NCI-H1436 (cell line): ENCODE measurements at places on chromosomes 2 and 18.

- no peak for DNase-seq
Observed at GRCh38 chr2:108889907-108890306, 99.1 kb downstream of the EDAR start.

- DNase-seq = no peak
Observed at GRCh38 chr2:46134531-46135227, 162.5 kb upstream of the EPAS1 start.

DNA sequence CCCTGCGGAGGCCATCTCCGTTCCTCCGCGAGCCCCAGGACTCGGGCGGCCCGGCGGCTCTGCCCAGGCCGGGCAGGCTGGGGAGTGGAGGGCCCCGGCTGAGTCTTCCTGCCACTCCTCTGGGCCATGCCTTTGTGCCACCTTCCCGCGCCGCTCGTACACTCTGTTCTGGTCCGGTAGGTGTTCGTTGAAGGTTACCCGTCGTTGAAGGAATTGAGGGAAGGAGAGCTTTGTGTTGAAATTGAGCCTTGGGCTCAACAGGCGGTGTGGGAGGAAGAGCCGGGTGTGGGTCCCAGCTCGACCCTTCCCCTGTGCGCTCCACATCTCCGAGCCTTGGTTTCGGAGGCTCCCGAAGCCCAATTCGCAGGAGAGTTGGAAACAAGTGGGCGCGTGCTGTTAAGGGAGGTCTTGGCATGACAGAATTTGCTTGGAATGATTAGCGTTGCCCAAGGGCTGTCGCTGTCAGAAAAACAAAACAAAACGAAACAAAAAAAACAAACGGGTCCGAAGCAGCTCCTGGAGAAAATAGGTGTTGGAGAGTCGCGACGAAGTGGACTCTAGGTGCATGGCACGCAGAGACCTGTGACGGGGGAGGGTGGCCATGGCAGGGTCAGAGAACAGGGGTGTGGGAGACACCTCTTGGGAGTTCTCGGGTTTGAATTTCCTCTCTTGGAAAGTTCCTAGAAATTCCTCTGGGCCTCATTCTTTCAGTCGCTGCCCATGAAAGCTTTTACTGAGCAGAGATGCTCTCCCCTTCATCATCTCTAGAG lies 1.2 kb upstream of the MZT2A start:
- DNase-seq = no peak

GRCh38 chr2:58904095-58904494 lies 663.0 kb upstream of the FANCL start:
- no peak for DNase-seq

DNA sequence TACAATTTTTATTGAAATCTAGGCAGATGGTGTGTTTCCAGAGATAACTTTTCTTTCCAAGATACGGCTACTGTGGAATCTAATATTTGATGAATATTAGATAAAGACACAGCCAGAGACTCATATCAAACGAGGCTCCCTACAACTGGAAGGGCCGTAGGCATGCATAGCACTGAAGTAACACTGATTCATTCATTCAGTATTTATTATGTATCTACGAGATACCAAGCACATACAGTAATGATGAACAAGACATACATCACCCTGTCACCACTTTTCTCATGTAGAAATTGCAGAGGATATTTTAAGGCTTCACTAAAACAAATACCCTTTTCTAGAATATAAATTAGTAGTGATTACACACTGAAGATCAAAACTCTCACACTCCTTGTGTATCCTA lies 74.5 kb downstream of the KCTD18 start:
- no peak for DNase-seq

- no peak for DNase-seq
Observed at GRCh38 chr18:58290116-58290695, 246.2 kb downstream of the NEDD4L start.

- DNase-seq = no peak
Observed at GRCh38 chr2:29776406-29776805, 145.0 kb downstream of the ALK start.
